ENCODE measurements at places on chromosomes 1 and 21.

DNA sequence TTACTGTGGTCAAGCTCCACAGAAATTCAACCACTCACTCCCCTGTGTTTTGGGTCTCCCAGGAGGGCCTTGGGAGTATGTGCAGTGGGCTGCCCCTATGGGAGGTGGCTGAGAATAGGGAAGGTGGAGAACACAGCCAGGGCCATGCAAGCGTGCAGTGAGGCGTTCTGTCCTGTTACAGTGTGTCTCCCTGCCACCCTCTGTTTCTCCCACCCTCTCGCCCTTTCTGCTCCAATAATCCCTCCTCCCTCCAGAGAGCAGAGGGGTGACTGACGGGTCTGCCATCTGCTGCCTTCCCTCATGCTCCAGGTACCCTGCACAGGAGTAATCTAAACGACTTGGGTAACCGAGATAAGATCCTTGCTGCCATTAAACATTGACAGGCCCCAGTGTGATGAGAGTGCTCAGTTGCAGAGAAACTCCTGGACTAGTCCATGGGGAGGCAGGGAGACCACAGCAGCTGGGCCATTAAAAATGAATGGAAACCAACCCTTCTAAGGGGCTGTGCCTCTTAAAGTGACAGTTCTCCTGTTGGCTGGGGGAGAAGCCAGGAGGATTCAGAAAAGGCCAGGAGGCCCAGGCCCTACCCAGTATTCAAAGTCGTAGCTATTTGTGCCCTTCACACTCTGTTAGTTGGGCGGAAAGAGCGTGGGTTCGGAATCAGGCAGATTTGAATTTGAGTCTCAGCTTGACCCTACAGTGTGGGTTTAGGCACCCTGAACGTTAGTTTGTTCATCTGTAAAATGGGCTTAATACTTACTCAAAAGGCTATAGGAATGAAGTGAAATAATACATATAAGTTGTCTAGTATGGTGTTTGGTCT is 22.4 kb upstream of the BTG2 start:
- no peak for DNase-seq

DNA sequence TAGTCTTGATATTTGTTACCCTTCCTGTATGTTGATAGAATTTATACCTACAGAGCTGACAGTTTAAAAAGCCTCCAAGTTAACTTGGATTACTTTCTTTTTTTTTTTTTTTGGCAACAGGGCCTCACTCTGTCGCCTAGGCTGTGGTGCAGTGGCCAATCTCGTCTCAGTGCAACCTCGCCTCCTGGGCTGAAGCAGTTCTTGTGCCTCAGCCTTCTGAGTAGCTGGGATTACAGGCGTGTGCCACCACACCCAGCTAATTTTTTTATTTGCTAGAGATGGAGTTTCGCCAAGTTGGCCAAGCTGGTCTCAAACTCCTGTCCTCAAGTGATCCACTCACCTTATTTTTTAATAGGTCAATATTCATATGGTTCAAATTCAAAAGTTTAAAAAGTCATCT is 32.7 kb downstream of the WDTC1 start:
- DNase-seq, result no peak

DNA sequence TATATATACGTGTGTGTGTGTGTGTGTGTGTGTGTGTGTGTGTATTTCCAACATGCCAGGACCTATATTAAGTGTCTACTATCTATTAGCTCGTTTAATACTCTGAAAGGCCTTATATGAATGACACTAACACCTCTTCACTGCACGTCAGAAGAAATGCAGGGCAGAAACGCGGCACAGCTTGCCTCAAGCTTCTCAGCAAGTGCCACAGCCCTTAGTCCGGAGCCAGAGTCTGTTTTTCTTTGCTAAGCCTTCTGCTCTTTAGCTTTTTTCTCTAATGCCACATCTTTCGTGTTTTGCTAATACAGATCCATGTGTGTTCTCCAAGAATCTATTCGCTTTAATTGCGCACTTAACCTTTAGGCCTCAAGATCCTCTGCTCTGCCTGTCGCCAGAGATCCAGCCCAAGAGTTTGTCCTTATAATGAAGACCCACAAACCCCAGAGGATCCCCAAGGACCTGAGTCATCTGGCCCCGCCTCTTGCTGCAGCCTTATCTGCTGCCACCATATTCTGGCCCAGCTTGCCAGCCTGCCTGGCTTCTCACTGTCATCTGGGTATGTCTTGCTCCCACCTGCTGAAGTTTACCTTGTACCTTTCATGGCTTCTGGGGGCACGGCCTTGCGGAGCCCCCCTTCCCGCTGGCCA is 2.0 kb upstream of the TRIM58 start:
- no peak for DNase-seq

GRCh38 chr1:44946725-44947062 is 39.7 kb downstream of the EIF2B3 start:
- DNase-seq, result peak; percentile 5

DNA sequence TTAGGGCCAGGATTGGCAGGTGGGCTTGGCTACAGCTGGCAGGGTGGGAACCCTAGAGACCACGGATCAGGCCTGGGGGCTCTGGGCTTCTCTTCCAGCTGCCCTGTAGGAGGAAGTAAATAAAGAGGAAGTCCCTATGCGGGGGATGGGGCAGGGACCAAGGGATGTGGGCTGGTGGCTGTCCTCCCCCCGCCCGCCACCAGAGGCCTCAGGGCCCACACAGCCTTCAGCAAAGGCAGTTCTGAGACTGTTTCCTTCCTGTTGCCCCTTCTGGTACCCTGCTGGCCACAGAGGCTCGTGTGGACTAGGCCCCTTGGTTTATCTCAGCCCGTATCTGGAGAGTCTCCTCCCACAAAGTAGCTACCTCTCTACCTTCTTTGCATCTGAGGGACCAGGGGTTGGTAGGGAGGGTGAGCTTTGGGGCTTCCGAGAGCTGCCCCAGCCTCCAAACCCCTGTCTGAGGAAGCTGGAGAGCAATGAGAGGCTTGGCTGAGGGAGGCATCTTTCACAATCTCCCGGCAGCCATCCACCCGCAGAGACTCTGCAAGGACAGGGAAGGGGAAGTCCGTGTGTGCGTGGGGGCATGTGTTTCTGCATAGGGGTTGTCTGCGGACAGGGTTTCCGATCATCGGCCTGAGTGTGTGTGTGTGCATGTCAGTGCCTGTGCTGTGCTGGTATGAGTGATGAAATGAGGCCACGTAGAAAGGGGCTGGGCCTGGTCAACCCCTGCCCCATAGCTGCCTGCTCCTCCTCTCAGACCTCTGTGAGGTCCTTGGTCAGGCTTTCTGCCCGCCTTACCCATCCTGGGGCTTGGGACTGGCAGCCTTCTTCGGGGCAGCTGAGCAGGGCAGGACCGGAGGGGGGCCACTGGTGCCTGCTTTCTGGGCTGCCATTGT is 12.5 kb downstream of the RPS6KA1 start:
- peak; percentile 2 for DNase-seq

GRCh38 chr1:246161626-246162025 is 345.5 kb downstream of the SMYD3 start:
- peak; percentile 75 for DNase-seq

GRCh38 chr1:241362350-241362749 is 5.3 kb upstream of the RGS7 start:
- no peak for DNase-seq
